ENCODE measurements at places on chromosomes 6 and 20. TPM values are rescaled to one million over a fixed set of nuclear protein-coding genes. Genes with fewer than 3 reads are reported as not detected.

Gene TFAP2D
- not detected for total RNA-seq

DNA sequence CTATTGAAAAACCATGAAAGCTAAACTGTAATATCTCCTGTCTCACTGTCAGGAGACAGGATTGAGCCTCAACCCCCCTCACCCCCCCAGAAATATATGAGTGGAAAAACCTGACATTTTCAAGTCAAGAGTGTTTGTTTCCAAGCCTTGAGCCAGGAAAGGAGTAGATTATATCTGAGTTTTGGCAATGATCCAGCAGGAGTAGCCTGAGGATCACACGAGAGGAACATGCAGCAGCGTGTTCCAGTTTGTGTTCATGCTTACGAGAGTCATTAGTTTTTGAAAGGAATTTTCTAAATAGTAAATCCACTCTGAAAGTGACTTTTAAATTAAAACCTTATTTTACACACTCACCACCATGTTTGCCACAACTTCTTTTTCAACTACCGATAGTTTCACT lies 15.8 kb downstream of the IL22RA2 start:
- no peak overlapping the region for H3K4me3 ChIP-seq
- peaks cover 21% of the 10 kb centered on the region for H3K4me1 ChIP-seq
- H3K36me3 ChIP-seq: no peaks in the 10 kb centered on the region
- H3K27me3 ChIP-seq: no peaks in the 10 kb centered on the region
- DNase-seq: peak; percentile 53

DNA sequence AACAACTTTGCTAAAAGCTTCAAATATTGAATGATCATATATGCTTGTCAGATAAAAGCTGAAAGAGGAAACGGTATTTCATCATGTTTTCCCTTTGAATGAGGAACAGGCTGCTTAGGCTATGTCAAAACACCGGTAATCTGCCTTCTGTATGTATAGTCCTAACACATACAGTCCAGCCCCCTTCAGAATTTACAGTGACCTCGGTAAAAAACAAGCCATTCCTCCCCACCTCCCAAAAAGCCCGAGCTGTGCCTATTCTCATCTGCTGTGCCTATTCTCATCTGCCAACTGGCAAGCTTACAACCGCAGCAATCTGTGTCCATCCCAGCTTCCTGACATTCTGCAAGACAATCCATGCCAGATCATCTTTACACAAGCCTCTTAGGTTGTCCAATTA lies 26.8 kb upstream of the UBE2J1 start:
- no peaks in the 10 kb centered on the region for H3K36me3 ChIP-seq
- no peaks in the 10 kb centered on the region for H3K4me1 ChIP-seq
- DNase-seq: no peak
- H3K27me3 ChIP-seq: no peaks in the 10 kb centered on the region
- no peak overlapping the region for H3K4me3 ChIP-seq
- no peak overlapping the region for H3K27ac ChIP-seq

GRCh38 chr6:143570147-143570853 lies 58.8 kb upstream of the FUCA2 start:
- H3K27me3 ChIP-seq: no peaks in the 10 kb centered on the region
- H3K4me1 ChIP-seq: no peaks in the 10 kb centered on the region
- DNase-seq: no peak
- H3K27ac ChIP-seq: no peak overlapping the region
- H3K36me3 ChIP-seq: no peaks in the 10 kb centered on the region
- H3K4me3 ChIP-seq: no peak overlapping the region

GRCh38 chr20:11296951-11297350 lies 620.7 kb upstream of the BTBD3 start:
- DNase-seq: no peak
- H3K4me3 ChIP-seq: no peak overlapping the region
- H3K4me1 ChIP-seq: no peaks in the 10 kb centered on the region
- H3K27me3 ChIP-seq: no peaks in the 10 kb centered on the region

All from breast epithelium (tissue), 4 donors.